Aorta (tissue), 5 donors: ENCODE measurements at places on chromosomes 6 and 20. TPM values are rescaled to one million over a fixed set of nuclear protein-coding genes. Genes with fewer than 3 reads are reported as not detected.

DNA sequence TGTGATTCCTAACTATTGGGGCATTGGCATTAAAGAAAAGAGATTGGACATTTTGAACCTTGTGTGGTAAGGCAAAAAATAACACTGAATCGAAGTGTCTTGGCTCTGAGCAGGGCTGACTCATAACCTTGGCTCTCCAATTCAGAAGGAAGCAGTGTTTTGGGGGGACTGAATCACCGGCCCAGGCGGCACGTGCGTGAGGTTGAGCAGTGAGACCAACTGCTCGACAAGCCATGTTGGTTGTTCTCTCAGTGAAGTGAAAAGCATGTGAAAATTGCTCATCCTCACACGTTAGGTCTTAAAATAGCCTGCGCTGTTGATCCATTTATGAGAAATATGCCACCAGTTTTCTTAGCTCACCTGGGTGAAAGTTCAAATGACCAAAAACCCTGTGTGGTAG lies 137.8 kb upstream of the SPACA1 start:
- DNase-seq = peak; percentile 78

DNA sequence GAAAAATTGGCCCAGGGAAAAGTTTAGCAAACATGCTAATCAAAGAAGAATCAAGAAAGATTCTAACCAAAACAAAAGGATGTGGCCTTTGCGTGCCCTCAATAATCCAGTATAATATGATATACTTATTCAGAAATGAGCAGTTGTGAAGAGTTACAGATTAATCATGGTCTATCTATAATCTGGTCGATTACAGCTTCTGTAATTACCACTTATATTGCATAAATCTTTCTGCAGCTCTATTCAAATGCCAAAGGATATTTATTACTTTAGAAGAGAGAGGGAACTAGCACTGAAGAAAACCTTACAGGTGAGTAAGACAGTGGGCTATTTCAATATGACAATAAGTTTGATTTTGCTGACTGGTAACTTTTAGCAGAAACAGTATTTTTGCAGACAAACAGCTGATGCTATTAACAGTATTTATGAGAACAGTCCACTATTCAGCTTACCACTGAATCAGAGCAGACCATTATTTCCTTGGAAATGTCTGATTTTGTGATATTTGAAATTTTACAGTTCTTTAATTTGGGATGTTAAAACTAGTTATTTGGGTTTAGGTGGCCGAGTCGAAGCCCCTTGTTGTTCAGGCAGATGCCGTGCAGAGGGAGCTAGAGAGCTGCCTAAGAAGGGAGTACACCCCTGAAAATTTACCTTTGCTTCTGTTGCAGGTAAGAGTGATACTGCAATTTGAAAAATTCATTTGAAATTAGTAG lies 92.2 kb downstream of the CEP57L1 start:
- DNase-seq = no peak

GRCh38 chr6:114783083-114783482 lies 440.3 kb upstream of the HS3ST5 start:
- no peak for DNase-seq

DNA sequence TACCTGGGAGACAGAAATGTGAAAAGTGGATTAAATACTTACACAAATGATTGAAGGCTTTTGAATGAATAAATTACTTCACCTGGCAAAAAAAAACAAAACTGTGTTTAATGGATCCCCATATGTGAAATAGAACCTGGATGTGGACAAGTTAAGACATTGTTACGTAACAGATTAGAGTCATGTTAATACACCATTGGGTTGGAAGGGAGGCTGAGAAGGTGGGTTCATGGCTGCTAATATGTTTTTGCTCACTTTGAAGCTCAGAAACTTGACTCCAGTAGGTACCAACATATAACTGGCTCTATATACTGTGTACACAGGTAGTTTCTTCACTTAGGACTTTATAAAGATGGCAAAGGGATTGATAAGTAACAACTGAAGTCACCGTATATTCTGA lies 21.4 kb upstream of the TENT5A start:
- DNase-seq = no peak

DNA sequence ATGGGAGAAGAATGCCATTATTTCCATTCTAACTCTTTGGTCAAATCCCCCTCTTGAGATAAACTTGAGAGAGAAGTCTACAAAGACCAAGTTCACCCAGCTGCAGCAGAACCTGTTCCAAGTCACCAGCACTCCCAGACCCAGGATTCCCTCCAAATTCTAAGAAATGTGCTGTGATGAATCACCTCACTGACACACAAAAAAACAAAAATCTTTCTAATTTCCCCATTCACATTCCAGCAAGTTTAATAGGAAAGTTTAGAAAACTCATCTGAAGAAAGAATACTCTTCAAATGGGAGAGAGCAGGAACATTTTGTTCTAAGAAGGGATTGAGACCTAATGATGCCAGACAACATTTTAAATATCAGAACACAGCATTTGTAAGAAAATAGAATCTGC lies 213.6 kb upstream of the PLCB4 start:
- no peak for DNase-seq

DNA sequence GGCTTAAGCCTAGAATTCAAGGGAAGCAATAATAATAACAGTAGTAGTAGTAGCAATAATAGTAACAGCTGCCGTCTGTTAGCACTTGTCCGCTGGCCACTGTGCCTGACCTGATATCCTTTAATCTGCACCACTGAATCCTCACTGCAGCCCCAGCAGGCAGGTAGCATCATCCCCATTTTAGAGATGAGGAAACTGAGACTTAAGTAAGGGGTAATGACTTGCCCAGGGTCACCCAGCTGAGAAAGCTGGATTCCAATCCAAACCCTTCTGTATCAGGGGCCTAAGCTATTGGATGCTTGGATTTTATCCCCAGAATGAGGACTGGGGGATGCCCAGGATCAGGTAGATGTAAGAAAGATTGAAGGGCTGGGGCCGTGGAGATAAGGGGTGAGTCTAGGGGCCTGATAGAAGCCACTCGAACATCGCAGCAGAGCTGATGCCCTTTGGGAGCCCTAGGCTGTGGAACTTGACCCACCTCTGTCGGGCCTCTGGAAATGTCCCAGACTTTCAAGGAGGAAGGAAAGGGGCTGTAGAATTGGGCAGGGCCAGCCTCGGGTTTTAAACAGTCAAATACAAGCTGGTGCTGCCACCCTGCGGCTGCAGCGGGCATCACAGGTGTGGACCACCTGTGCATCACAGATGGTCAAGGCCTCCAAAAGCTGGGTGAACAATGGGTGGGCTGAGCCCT lies 102.1 kb upstream of the MYL9 start:
- peak; percentile 75 for DNase-seq

GRCh38 chr20:48291896-48292295 lies 506.6 kb upstream of the SULF2 start:
- DNase-seq = no peak

DNA sequence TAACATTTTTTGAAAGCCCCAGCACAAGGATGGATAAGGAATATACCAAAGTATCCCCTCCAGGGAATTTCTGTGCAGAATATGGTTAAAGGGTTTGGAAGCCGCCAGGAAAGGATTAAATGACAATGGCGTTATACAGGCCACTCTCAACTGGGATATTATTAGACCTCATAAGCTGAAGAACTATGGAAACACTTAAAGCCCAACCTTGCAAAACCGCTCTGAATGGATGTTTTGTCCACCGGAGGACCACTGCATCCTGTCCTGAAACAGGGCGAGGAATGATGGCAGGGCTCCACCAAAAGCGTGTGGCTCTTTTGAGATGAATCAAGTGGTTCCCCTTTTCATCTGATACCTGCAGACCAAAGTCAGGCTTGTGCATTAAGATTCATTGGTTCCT lies 32.4 kb downstream of the NFATC2 start:
- DNase-seq = no peak

GRCh38 chr20:5668529-5668868 lies 81.7 kb upstream of the SHLD1 start:
- no peak for DNase-seq

GRCh38 chr20:52804497-52805295 lies 167.5 kb upstream of the TSHZ2 start:
- no peak for DNase-seq

GRCh38 chr20:32130352-32130751 lies 20.8 kb downstream of the TM9SF4 start:
- DNase-seq = no peak

DNA sequence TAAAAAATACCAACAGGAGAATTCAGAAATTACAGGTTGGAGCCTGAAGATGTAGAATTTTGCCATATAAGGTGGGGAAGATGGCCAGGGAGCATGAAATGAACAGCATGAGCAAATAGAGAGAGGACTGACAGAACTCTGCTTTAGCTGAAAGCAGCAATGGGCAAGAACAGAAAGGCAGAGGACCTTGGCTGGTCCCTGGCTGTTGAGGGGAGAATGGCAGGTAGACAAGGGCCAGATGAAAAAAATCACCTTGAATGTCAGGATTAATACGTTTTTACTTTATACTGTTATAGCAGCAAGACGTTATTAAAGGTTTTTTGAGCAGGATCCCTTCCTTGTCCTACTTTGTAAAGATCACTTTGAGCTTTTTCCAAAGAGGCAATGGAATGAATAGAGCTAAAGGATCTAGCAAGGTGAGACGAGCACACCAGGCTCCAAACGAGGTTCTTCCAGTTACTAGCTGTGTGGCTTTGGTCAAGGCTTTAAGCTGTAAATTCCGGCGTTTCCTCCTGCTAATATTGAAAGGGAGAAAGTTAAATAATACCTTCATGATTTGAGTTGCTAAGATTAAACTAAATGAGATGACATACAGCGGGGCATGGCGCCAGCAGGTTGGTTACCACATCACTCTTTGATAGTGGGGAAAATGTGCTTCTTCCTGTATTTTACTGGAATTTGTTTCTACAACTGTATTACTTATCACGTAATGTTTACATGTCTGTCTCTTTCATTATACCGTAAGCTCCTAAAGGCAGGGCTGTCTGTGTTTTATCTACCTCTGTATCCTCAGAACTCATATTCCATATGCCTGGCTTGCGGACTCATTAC lies 776 bp downstream of the PPIL1 start:
- DNase-seq = no peak

GRCh38 chr20:21090111-21090618 lies 16.0 kb downstream of the LINC00237 start:
- DNase-seq = no peak

DNA sequence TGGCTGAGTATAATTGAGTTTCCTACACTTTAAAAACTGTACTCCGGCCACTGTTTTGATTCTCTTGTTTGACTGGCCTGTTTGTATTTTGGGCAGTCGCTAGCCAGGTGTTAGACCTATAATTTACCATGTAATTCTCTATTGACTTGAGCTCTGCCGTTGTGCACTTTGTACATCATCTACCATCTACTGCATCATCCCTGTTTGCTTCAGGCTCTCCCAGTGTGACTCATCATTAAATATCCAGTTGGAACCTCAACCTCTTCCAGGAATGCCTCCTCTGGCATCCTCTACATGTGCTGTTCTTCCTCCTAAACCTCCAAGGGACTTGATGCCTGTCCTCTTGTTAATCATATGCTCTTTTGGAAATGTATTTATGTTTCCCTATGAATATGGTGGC lies 72.3 kb downstream of the FARS2 start:
- no peak for DNase-seq

GRCh38 chr6:3233321-3233720 lies 5.9 kb upstream of the TUBB2B start:
- DNase-seq = no peak

DNA sequence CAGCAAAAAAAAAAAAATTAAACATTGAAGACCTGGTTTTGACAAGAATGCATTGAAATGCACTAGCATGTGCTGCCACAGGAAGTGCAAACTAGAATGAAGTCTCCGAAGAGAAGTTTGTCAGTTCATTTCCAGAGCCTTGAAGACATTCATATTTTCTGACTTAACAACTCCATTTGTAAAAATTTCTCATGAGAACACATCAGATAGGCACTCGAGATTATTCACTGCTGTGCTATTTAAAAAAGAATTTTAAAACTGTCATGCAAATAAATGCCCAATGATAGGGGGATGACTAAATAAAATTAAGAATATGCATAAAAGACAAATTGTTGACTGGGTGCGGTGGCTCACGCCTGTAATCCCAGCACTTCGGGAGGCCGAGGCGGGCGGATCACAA lies 394.6 kb upstream of the JARID2 start:
- DNase-seq = no peak

DNA sequence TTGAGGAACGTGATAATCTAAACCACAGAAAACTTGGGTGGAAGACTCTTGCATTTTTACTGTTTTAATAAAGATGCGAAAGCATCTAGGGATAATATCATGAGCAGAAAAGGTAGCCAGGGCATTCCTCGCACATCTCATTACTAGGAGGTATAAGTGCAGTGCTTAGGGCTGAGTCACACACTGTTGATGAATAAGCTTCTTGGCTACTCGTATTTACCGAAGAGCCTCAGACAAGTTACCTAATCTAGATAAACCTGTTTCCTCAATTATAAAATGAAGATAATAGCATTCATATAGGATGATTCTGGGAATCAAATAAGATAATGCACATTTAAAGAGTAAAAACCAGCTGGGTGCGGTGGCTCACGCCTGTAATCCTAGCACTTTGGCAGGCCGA lies 780 bp upstream of the KIAA0319 start:
- DNase-seq = no peak

- no peak for DNase-seq
Observed at GRCh38 chr20:12786276-12786675, 222.5 kb upstream of the SPTLC3 start.

GRCh38 chr6:148146717-148147462 lies 195.7 kb upstream of the SASH1 start:
- no peak for DNase-seq

- DNase-seq = no peak
Observed at GRCh38 chr20:22403632-22404361, 180.6 kb downstream of the FOXA2 start.

DNA sequence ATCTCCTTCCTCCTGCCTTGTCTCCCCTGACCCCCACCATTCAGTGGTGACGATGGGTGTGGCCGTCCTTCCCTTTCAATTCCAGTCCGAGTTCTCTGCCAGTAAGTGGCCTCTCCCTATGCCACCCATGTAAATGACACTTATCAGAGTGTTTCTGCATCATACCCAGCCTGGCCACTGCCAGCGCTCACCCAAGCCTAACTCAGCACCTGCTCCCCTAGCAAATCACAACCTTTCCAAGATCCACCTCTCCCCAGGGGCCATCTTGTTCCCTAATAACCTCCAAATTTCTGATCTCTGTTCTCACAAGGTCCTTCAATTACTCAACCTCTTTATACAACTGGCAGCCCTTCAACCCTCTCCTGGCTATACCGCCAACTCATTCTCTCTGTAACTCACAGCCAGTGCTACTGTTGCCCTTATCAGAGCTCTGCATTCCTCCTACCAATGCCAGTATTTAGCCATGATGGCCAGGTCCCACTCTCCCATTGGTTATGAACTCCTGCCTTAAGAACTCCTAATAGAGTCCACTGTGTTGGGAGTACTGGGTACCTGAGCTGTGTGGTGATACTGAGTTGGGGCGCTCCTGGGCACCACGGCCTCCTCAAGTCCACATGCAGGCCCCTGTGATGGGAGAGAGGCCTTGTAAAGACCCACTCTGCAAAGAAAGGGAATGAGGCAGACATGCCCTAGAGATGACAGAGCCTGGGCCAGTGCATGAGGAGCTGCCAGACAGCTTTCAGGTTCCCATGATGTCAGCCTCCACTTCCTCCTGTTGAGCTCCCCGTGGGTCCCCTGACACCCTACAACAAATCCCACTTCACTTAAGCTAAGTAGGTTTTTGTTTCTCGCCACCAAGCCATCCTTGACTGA lies 187.4 kb upstream of the RREB1 start:
- DNase-seq = no peak

- no peak for DNase-seq
Observed at GRCh38 chr20:61057443-61058121, 194.5 kb upstream of the CDH4 start.

GRCh38 chr6:31396422-31397152 lies 6.8 kb upstream of the MICA start:
- peak; percentile 91 for DNase-seq

SLC26A8 gene
- total RNA-seq = 0.26 TPM

MMP24 gene
- 0.52 TPM for total RNA-seq

PAK5 gene
- total RNA-seq = 0.33 TPM

FNDC11 gene
- not detected for total RNA-seq

ANGPT4 gene
- 0.19 TPM for total RNA-seq

NMBR gene
- total RNA-seq = not detected
